ENCODE measurements at places on chromosomes 7 and 10. TPM values are rescaled to one million over a fixed set of nuclear protein-coding genes. Genes with fewer than 3 reads are reported as not detected.

Gene AGFG2
- total RNA-seq = 5.7 TPM

- H3K36me3 ChIP-seq = no peaks in the 10 kb centered on the region
- H3K4me1 ChIP-seq = peaks cover 56% of the 10 kb centered on the region
- peaks cover 2% of the 10 kb centered on the region for H3K27me3 ChIP-seq
- DNase-seq = no peak
- no peak overlapping the region for H3K4me3 ChIP-seq
These were observed 48.6 kb downstream of the EXOC4 start for GRCh38 chr7:133301444-133301843.

GRCh38 chr7:130293521-130293920, 560 bp downstream of the CPA4 start:
- peaks cover 7% of the 10 kb centered on the region for H3K36me3 ChIP-seq
- H3K4me1 ChIP-seq = no peaks in the 10 kb centered on the region
- H3K27me3 ChIP-seq = peaks cover 7% of the 10 kb centered on the region
- no peak overlapping the region for H3K4me3 ChIP-seq
- DNase-seq = no peak

DNA sequence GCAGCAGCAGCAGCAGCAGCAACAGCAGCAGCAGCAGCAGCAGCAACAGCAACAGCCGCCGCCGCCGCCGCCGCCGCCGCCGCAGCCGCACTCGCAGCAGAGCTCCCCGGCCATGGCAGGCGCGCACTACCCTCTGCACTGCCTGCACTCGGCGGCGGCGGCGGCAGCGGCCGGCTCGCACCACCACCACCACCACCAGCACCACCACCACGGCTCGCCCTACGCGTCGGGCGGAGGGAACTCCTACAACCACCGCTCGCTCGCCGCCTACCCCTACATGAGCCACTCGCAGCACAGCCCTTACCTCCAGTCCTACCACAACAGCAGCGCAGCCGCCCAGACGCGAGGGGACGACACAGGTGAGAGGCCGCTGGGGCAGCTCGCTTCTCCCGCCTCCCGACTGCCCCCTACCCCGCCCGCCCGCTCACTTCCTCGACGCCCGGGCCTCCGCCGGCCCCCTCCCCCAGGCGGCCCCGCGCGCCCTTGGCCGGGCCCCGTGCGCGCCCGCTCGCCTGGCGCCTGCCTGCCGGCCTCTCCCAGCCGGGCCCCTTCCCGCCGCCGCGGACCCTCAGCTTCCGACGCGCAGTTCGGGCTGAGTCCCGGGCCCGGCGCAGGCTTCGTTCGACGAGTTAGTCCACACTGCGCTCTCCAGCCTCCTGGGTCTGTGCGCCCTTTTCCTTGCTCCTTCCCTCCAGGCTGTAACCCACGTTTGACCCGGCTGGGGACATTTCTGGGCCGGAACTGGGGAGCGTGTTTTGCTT, 882 bp downstream of the DLX6 start:
- H3K36me3 ChIP-seq = no peaks in the 10 kb centered on the region
- peaks cover 55% of the 10 kb centered on the region for H3K27me3 ChIP-seq
- H3K27ac ChIP-seq = no peak overlapping the region
- peak; percentile 79 for DNase-seq
- peaks cover 1% of the 10 kb centered on the region for H3K4me1 ChIP-seq

Measured in glutamatergic neuron (in vitro differentiated cells).